ENCODE measurements at places on chromosomes 3 and 15.
A peak's percentile ranks its signal among the peaks of the same experiment; 100 is the strongest.

DNA sequence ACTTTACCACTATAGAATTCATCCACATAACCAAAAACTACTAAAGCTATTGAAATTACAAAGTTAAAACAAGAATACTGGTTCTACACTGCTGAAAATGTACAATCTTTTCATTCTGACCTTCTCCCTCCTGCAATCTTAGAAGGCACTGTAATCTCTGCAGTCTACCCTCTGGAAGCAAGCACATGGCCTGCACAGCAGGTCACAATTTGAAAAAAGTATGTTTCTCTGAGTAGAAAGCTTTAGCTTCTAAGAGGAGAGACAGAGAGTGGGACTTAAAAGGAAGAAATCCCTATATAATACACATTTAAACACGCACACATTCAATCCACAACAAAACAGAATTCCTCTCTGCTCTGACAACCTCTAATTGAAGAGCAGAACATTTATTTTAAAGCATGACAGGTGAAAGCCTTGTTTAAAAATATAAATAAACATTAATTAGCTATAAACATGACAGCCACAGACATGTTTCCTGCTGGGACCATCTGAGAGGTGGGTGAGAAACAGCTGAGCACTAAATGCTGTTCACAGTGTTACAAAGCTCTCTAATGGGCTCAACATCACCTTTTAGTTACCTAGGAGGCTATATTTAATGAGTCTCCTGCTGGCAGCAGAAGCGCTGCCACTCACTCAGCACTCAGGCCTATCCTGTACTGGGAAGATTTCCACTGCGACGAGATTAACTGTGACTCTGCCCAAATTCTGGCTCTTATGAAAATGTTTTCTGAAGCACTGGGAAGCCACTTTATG, 447.4 kb downstream of the AGBL1 start:
- DNase-seq = no peak

GRCh38 chr3:124903896-124904834, 17.0 kb upstream of the ITGB5 start:
- DNase-seq = no peak

DNA sequence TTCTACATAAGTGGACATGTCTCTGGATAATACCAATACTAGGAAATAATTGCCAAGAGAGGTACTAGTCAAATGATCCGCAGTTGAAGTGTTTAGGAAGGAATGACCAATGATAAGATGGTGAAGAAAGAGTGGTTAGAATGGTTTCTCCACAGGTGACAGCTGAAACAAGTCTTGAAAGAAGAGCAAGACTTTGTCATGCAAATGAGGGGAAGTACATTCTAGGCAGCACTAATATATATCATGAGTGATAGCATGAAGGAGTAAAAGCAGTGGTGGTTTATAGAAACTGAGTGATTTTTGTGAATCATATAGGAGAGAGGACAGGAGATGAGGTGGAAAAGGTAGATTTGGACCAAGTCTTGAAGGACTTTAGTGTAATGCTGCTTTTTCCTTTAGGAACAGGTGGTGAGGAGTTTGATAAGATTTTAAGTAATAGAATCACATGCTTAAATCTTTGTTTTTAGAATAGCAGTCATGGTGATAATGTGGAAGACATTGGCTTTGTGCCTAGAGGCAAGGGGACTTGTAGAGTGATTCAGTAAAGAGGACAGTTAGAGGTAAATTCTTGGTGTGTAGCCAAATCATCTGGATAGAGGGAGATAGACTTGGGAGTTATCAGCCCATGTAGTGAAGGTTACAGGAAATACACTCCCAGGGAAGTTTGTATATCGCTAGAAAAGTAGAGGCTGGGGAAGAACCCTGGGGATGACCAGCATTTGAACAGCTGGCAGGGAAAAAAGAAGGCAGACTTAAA, 31.9 kb downstream of the SLMAP start:
- no peak for DNase-seq

GRCh38 chr15:45785897-45786296, 151.1 kb downstream of the SQOR start:
- no peak for DNase-seq

DNA sequence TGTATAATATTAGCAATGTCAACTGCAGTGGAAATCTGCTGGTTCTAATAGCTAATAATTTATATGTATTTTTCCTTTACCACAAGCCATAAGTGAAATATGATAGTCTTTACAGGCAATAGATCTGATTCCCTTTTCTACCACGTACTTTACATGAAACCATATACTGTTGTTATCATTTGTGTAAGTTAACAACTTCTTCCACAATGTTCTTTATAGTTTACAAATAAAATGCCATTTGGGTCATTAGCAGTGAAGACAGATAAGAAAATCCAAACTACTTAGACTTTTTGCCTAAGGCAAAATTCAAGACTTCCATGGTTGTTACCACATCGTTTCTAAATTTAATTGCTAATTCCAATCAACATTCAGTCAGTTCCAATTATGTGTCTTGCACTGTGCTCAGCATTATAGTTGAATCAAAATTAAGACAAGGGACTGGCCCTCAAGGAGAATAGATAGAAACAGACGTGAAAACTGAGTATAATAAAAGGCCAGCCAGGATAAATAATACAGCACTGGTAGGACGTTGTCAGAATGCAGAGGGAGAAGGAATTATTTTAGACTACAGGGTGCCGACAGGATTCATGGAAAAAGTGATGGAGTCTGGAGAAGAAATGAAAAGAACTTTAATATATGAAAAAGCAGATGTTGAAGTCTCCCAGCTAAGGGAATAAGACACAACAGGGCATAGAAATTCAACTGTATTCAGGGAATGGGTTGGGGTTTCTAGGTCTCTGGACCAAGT, 249.8 kb downstream of the ALCAM start:
- no peak for DNase-seq

GRCh38 chr3:169475978-169476698, 187.4 kb downstream of the MECOM start:
- DNase-seq = no peak

GRCh38 chr3:15384510-15385237, 42.7 kb downstream of the METTL6 start:
- no peak for DNase-seq

DNA sequence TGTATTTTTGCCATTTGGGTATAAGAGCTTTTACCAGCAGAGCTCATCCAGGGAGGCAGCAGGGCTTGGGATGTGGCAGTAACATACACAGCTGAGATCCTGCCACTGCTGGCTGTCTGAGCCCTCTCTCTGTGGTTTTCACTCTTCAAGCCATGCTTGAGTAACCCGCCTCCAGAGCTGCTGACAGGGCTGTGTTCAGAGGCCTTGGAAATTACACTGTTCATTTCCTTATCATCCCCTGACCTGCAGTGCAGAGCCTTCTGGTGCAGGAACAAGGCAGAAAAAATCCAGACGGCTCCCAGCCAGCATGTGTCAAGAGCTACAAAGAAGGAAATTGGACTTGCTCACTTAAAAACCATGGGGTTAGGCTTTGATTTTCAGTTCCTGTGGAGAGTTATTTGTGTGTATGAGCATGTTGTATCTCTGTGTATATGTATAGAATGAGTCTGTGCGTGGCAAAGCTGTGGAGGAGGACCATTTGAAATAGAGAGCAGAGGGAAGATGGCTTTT, 47.0 kb downstream of the ZNF609 start:
- peak; percentile 56 for DNase-seq

GRCh38 chr15:93372865-93373223, 283.8 kb upstream of the RGMA start:
- DNase-seq = no peak

- DNase-seq = no peak
Measured at GRCh38 chr3:195065864-195066185, 205.1 kb downstream of the XXYLT1 start.

- DNase-seq = no peak
Measured at GRCh38 chr3:96996009-96996408, 181.6 kb downstream of the EPHA6 start.

DNA sequence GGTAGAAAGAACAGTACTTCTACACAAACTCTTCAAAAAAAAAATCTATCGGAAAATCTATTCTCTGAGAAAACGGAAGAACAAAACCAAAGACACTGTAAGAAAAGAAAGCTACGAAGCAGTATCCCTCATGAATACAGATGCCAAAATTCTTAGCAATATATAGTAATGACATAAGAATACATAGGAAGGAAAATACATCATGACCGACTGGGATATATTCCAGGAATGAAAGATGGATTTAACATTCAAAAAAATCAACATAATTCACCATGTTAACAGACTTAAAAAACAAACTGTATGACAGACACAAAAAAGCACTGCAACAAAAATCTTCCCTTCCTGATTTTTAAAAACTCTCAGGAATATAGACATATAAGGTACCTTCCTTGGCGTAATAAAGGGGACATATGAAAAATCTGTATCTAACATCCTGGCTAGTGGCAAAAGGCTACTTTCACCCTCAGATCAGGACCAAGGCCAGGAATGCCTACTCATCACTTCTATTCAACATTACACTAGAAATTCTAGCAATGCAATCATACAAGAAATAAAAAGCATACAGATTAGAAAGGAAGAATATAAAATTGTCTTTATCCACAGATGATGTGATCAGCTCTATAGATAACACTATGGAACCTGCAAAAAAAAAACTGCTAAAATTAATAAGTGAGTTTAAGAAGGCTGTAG, 77.6 kb upstream of the XXYLT1 start:
- DNase-seq = no peak

- DNase-seq = no peak
Measured at GRCh38 chr3:19229086-19229485, 80.8 kb downstream of the KCNH8 start.

- DNase-seq = peak; percentile 92
Measured at GRCh38 chr3:135106445-135106844, 311.4 kb downstream of the EPHB1 start.

- DNase-seq = no peak
Measured at GRCh38 chr3:77189684-77190083, 149.8 kb downstream of the ROBO2 start.

DNA sequence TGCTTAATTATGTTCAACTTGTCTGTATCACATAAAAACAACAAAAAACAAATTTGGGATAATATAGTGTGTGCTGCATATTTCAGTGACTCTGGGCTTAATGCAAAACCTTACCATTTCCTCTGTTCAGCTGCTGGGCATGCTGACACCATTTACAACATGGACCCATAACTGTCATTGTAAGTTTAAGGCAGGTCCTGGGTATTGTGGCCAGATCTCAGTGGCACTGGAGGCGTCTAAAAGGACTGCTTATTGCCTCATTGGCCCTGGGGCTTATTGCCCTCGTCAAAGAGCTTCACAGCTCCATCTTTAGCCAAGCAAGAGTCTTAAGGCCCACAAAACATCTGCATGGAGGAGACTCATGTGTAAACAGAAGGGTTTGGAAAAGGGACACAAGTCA, 390.2 kb downstream of the NR2F2 start:
- no peak for DNase-seq

- no peak for DNase-seq
Measured at GRCh38 chr3:48015431-48016180, 610 bp downstream of the MAP4 start.

- no peak for DNase-seq
Measured at GRCh38 chr15:40286061-40286532, 3.2 kb upstream of the ANKRD63 start.

- DNase-seq = no peak
Measured at GRCh38 chr15:85473455-85473854, 93.1 kb downstream of the AKAP13 start.

DNA sequence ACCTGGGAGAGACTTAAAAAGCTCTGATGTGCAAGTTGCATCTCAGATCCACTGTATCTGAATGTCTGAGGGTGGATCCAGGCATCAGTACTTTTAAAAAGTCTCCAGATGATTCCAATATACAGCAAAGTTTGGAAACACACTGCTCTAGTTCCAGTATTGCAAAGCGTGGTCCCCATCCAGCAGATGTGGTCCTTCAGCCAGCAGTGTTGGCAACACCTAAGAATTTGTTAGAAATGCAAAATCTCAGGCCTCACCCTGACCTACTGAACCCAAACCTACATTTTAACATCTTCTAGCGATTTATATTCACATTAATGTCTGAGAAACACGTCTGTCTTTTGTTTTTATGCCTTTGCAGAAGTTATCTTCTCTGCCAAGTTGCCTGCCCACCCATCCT, 32.2 kb upstream of the SGO1 start:
- DNase-seq = no peak

- no peak for DNase-seq
Measured at GRCh38 chr3:26648461-26648860, 25.9 kb downstream of the LRRC3B start.

DNA sequence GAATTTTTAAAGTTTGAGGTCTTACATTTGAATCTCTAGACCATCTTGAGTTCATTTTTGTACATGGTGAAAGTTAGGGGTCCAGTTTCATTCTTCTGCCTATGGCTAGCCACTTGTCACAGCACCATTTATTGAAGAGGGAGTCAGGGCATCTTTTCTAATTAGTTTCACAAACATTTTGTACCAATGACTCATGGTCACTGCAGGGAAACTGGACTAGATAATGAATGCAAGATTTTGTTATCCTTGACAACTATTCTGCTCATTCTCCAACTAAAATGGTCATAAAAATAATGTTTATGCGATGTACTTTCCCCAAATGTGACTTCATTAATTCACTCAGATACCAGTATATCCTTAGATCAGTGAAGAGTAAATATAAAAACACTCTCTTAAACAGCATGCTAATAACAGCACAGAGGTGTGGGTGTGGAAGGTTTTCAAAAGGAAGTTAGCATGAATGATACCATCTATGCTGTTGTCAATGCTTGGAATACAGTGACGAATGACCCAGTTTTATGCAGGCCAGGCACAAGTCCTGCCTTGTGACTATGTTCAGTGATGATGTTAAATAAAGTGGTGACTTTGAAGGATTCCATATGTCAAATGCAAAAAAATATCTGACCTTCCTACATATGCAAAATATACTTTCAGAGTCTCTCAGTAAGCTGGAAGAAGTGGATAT, 314.9 kb upstream of the TMCO5A start:
- no peak for DNase-seq

DNA sequence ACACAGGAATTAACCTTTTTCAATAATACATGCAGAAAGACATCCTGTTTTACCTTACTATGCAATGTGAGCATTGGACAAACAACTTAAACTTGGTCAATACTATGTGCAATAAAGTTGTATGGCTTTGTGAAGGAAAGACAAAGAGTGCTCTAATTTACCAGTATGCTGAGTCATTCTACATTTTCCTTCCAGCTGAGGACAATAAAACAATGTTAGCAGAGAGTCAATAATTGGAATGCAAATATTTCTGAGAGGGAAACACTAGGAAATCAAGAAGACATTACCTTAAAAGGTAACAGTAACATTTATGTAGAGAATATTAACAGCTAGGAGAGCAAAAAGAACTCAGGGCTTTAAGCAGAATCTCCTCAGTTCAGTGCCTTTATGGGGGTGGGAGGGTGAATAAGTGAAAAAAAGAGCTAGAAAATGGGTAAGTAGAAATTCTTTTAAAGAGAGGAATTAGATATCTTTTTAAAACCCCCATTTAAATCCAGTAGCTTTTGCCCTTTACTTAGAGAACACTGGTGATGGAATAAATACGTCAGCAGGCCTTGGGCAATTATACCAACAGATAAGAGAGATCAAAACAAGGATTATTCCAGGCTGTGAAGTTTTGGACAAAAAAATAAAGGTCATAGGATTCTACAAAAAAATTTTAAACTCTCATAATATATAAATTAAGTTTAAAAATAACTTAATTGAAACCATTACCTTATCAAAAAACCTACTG, 11.6 kb upstream of the HGD start:
- no peak for DNase-seq

GRCh38 chr3:68706536-68706935, 225.8 kb downstream of the TAFA4 start:
- no peak for DNase-seq
